ENCODE measurements at places on chromosomes 12 and 14. TPM values are rescaled to one million over a fixed set of nuclear protein-coding genes. Genes with fewer than 3 reads are reported as not detected.

- no peak for DNase-seq
Measured at GRCh38 chr12:117188121-117188665, 2.1 kb downstream of the FBXO21 start.

DNA sequence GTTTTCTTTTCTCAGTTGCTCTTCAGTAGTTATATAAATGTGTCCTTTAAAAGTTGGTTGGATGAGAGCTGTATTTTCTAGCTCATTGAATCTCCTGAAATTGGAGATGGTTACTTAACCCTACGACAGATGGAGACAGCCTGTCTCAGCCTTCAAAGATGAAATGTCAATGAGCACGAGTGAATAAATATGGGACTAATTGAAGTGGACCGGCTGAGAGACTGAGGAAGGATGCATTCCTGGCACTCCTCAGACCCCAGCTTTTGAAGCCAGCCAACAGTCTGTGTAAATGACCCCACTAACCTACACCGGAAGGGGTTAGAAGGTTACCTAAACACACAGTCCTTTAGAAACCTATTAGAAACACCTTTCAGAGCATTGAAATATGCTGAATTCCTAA lies 46.6 kb downstream of the PDZRN4 start:
- no peak for DNase-seq

DNA sequence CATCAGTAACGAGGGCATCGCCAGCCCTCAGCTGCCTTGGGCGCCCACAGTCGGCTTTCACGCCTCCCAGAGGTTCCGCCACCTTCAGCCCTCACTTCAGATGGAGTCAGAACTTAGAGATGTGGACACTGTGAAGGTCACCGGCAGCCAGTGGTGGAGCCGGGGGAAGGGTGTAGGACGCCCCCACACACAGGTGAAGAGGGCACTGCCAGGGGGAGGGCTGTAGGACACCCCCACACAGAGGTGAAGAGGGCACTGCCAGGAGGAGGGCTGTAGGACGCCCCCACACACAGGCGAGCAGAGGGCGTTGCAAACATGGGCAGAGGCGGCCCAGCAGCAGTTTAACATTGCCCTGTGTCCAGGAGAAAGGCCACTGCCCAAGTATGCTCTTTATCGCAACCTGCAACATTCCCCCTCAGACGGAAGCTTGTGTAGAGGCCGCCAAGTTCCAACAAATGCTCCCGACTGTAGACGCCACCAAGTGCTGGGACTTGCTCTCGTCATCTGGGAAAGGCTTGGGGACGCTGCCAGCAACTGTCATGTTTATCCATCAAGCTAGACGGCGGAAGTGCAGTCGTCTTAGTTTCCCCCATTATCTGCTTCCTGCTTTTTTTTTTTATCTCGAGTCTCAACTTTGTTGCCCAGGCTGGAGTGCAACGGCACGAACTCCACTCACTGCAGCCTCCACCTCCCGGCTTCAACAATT lies 4.9 kb upstream of the ANKLE2 start:
- DNase-seq, result no peak

GRCh38 chr12:6563448-6564050 lies 4.5 kb downstream of the NOP2 start:
- no peak for DNase-seq

GRCh38 chr12:28089338-28089737 lies 100.9 kb upstream of the CCDC91 start:
- DNase-seq, result no peak

- DNase-seq, result no peak
Measured at GRCh38 chr14:22819151-22819988, 4.1 kb upstream of the SLC7A7 start.

GRCh38 chr12:64806593-64807460 lies 17.6 kb upstream of the TBC1D30 start:
- DNase-seq, result no peak

GRCh38 chr14:56797569-56798446 lies 12.5 kb downstream of the OTX2 start:
- DNase-seq, result no peak

GRCh38 chr14:58944343-58944967 lies 244.0 kb upstream of the DAAM1 start:
- DNase-seq, result no peak

DNA sequence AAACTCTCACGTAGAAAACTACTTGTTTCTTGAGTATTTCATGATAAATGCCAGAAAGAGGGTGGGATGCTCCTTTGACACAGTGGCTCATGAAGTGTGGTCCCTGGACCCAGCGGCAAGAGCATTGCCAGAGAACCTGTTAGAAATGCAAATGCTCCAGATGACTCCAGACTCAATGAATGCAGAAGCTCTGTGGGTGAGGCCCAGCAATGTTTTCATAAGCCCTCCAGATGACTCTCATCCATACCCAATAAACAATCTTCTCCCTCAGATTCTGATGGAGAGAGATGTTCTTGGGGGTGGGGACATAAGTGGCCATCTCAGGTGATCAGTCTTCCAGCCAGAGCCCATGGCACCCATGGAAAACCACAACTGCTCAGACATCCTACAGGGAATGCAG lies 88.9 kb downstream of the SMOC1 start:
- DNase-seq, result no peak

INHBE gene
- total RNA-seq, result 0.89 TPM

DNA sequence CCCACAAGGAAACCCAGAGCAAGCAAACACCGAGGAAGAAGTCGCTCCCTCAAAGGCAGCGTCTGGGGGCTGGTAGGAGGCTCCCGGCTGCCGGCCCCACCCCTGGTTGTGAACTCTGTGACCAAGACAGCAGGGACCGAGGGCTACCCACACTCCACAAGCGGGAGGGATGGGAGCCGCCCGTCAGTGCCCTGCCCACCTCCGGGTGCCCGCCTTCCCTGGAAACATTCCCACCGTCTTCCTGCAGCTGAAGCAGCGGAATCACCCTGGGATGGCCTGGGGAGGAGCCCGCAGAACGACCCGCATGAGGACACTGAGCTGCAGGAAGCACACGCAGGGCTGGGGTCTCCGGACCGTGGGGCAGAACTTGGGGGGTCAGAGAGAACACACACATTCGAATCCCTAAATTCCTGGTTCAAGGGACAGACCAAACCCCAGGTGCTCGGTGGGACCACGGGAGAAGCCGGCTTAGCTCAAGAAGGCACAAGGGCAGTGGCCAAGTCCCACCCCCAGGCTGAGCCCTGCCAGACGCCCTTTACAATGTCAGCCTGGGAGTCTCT lies 33.5 kb upstream of the C14orf180 start:
- no peak for DNase-seq
